ENCODE measurements at places on chromosomes 11 and 22.
A peak's percentile ranks its signal among the peaks of the same experiment; 100 is the strongest.

- no peak for DNase-seq
These were observed 10.5 kb upstream of the TSPAN18 start for GRCh38 chr11:44716256-44716655.

DNA sequence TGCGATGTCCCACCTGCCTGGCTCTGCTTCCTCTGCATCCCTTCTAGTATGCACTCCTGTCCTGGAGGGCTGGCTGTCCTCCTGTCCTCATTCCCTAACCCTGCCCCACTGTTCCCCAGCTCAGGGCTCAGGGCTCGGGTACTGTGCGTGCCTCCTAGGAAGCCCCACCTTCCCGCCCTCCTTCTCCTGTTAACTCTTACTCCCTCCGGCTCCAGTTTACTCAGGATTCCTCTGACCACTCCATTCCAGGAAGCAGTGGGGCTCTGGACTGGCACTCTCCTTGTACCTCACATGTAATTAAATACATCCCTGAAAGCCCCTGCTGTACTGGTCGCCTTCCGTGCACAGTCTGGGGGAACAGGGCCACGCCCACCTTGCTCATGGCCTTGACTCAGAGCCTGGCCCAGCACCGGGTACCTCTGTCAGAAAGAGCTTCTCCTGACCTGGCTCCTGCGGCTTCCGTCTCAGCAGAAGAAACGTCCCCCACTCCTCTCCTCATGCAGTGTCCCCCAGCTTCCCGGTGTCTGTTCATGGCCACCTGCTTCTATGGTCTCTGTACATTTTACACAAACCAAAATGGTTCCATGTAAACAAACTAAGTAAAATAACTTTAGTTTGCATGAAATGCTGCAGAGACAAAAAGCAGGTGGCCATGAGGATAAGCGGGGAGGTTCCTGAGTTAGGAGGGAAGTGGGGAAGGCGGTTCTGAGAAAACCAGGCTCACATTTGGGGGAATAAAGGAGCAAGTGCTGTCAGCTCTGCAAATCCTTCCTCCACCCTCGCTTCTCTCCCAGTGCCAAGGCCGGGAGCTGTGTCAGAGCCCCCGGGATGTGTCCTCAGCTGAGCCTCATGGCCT is 445.9 kb downstream of the BRD1 start:
- no peak for DNase-seq

- no peak for DNase-seq
These were observed 99.2 kb upstream of the B3GAT1 start for GRCh38 chr11:134511255-134511654.

- peak; percentile 41 for DNase-seq
These were observed 35.3 kb upstream of the NECTIN1 start for GRCh38 chr11:119764108-119764868.
